Cerebellar nuclear complex (tissue), 1 donor: ENCODE measurements at places on chromosomes 7 and 10.

- DNase-seq: no peak
These were observed 127.4 kb downstream of the GPR85 start for GRCh38 chr7:112959276-112959675.

DNA sequence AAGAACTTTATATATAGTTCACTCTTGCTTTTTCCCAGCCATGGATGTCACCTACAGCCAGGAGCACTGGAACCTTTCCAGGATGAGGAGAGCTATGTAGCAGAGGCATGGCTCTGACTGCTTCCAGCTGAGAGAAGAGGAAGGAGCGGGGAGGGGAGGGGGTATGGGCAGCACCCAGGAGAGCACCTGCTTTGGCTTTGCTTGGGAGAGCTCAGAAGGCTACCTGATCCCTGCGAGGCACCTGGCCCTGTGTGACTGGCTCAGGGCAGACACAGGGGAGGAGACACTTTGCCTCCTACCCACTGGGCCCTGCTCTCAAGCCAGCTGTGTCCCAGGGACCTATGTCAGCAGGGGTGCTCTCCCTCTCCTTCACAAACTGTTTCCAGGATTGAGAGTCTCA, 67.1 kb downstream of the HK1 start:
- DNase-seq: no peak

DNA sequence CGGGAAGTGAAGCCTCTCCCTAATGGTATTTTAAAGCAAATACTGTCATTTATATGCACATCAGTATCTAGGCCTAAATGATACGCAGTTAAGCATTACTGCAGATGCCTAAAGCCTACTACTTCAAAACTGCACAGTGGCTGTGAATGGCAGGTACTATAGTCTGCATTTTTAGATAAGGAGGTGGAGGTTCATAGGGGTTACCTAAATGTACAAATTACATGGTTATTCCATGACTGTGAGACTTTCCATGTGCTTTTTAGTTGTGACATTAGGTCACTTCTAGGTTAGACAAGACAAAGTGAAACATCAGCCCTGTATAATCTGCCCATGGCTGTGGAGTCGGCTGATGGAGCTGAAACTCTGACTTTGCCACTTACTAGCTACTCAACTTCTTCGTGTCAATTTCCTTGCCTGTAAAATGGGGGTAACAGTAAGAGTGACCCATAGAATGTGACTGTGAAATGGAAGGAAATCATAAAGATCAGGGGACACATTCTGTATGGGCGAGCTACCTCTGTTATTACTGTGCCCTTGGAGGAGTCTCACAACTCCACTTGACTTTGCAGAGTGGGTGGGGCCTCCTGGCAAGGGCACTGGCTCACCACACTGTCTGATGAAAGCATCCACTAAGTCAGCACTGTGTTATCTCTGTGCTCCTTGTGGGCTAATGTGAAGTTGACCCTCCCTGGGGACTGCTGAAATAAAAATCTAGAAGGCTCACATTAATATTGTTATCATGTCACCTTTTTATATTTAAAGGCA, 239.4 kb downstream of the TNS3 start:
- no peak for DNase-seq

DNA sequence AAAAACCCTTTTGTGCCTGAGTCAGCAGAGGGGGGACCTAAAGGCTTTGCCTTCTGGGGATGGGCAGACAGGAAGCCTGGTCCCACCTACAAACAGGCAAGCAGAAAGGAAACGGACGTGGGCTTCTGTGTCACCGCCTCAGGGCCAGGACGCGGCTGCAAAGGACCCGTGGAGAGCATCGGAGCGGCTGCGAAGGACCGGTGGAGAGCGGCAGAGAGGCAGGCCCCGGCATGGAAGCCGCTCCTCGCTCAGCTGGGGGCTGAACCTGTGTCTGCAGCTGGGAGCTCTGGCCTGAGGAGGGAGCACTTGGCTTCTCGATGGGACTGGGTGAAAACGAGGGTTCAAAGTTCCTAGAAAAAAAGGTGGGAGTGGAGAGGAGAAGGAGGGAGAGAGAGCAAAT, 125.4 kb upstream of the PPP2R2D start:
- no peak for DNase-seq

- no peak for DNase-seq
These were observed 114.1 kb downstream of the EMX2 start for GRCh38 chr10:117656385-117657367.
